ENCODE measurements at places on chromosomes 1 and 21.

GRCh38 chr1:154386643-154387352 lies 18.3 kb upstream of the IL6R start:
- no peak for DNase-seq

- no peak for DNase-seq
Observed at GRCh38 chr1:87993051-87993450, 664.4 kb downstream of the LMO4 start.

- DNase-seq = no peak
Observed at GRCh38 chr1:5718831-5719632, 273.2 kb downstream of the NPHP4 start.

DNA sequence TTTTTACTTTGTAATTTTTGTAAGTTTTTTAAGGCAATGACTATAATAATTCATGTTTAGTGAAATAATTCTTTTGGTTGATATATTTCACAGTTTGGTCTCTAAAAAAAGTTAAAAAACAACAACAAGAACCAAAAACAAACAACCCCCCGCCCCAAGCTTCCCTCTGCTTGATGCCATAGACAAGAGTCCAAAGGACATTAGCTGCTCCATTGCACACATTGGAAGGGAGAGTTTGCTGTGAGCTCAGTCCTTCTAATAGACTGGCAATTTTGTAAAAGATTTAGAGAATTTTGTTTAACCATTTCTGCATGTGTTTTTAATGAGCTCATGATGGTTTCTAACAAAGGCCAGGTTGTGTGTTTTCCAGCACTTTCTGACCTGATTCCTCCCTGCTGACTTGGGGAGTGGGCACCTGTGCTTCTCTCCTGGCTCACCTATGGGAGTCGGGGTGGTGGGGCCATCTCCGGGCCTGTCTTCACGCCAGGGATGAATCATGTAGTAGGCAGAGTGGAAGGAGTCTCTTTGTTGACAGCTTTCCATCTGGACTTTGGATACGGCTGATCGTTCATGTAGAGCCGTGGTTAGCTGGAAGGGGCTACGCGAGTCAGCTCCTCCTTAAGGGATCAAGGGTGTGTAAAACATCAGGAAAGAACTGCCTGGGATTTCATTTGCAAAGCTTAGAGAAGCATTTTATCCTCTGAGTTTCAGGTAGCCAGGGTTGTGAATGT lies 14.1 kb downstream of the ZBTB18 start:
- DNase-seq = no peak

DNA sequence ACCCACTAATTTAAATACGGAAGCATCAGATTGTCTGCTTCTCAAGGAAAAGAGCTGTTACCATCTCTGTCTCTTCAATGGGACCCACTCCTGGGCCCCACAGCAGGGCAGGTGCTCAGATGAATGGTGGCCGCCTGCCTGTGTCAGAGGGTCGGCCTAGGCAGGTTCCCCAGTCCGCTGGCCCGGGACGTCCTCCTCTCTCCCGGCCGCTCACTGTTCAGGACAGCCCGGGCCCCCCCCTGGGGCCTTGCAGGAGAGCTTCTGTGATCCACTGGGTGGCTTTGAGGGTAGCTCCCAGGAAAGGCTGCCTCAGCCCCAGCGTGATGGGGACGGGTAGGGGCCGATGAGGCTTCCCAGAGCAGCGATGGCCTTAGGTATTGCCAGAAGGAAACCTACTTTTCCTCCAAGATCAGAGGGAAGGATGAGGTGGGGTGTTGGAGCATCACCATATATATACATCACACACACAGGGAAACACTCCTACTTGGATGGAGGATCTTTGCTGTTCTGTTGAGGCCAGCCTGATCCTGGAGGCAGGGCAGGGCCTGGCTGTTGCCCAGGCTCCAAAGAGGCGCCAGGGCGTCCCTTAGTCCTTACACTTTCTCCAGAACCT lies 231.3 kb downstream of the SDCCAG8 start:
- no peak for DNase-seq

DNA sequence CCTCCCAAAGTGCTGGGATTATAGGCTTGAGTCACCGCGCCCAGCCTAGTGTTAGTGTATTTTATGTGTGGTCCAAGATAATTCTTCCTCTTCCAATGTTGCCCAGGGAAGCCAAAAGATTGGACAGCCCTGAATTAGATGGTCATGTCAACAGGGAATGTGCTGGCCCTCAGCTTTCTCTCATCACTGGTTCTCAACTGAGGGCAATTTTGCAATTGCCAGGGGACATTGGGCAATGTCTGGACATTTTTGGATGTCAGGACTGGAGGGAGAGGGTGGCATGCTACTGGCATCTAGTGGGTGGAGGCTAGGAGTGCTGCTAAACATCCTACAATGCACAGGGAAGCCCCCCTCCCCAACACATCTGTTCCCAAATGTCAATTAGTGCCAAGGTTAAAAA lies 95.0 kb downstream of the LAMC2 start:
- DNase-seq = no peak

DNA sequence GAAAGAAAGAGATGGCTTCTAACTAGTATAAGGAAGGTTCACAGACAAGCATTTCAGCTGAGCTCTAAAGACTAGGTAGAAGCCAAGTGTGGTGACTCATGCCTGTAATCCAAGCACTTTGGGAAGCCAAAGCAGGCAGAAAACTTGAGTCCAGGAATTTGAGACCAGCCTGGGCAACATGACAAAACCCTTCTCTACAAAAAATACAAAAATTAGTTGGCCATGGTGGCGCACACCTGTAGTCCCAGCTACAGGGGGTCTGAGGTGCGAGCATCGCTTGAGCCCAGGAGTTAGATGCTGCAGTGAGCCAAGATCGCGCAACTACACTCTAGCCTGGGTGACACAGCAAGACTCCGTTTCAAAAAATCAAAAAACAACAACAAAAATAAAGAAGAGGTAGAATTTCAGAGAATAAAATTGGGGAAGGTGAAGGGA lies 27.8 kb downstream of the FBXO42 start:
- no peak for DNase-seq

GRCh38 chr1:15706751-15707150 lies 22.6 kb downstream of the PLEKHM2 start:
- no peak for DNase-seq

DNA sequence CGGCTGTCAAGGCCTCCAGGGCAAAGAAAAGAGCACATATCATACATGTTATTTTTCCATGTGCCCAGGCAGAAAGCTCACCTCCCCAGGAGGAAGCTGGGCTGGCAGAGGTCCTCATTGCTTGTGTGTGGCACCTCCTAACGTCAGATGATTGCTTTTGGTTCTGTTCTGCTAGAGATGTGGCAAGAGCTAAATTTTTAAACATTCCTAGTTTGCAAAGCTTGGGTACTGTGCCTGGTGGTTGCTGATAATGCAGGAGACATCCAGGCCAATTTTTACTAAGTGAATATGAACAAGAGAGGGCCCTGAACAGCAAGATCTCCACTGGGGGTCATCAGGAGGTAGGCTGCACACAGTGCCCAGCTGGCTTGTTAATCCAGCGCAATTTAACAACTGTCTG lies 93.9 kb downstream of the TBX19 start:
- DNase-seq = no peak

GRCh38 chr1:17419626-17420328 lies 19.7 kb downstream of the RCC2 start:
- DNase-seq = no peak

- DNase-seq = no peak
Observed at GRCh38 chr1:68270951-68271350, 38.6 kb upstream of the WLS start.

DNA sequence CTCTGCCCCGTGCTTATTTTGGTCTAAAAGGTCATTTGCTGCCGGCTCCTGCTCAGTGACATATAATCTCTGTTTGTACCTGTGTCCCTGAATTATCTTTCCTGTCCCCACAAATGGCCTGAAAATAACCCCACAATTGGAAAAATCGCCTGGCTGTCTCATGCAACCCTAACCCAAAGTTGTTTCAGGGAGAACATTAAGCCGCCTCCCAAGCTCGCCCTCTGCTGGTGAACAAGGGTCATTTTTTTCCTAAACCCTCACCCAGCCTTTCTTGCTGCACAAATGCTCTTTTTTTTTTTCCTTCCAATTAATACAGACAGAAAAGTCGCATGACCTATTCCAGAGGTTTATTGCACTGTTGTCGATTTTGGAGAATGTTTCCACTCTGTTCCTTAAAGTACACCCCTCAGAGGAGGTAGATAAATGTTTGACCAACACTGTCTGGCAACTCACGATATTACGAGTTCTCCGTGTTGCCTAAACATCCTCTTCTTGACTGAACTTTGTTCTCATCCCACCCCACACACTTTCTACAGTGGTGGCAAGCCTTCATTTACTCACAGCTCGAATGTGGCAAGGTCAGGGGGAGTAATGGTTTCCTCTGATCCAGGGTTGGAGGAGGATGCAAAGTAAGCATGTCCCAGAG lies 148.7 kb downstream of the ZZZ3 start:
- DNase-seq = no peak

GRCh38 chr1:68571454-68572235 lies 74.8 kb upstream of the DEPDC1 start:
- DNase-seq = no peak

DNA sequence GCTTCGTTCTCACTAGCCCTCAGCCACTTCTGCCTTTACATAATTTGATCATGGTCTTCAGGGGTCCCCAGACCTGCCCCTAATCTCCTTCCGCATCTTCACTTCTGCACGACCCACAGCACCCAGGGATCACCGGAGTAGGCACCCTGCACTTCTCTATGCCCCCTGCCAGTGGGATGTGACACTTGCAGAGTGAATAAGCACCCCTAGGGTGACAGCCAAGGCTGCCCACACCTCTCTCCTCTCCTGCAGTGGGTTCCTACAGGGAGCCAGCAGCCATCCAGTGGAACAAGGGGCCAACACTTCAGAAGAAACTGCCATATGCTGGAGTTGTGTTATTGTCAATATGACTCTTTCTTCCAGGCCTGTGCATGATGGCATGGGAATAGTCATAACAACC lies 58.0 kb upstream of the CTPS1 start:
- no peak for DNase-seq

DNA sequence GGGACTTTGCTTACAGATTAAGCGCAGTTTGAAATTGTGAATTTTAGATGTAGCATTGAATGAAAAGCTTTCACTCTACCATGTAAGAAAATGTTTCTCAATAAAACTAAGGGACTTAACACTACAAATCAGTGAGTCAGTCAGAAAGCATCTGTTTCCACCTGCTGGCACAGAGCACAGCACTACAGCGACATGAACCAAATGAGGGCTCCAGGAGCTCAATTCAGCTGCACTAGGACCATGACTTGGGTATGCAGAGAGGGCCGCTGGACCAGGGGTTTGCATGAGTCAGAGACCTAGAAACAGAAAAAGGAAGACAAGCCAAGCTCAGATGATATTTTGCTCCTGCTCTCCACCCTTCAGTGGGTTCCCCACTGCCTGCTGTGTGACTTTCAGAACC lies 5.2 kb downstream of the SUSD4 start:
- DNase-seq = no peak

- DNase-seq = no peak
Observed at GRCh38 chr1:17013491-17014320, 2.0 kb upstream of the ATP13A2 start.

GRCh38 chr1:99565606-99566289 lies 80.2 kb upstream of the PALMD start:
- no peak for DNase-seq

GRCh38 chr1:192809307-192810252 lies 741 bp downstream of the RGS2 start:
- no peak for DNase-seq

- no peak for DNase-seq
Observed at GRCh38 chr21:42973309-42973990, 912 bp upstream of the PKNOX1 start.

DNA sequence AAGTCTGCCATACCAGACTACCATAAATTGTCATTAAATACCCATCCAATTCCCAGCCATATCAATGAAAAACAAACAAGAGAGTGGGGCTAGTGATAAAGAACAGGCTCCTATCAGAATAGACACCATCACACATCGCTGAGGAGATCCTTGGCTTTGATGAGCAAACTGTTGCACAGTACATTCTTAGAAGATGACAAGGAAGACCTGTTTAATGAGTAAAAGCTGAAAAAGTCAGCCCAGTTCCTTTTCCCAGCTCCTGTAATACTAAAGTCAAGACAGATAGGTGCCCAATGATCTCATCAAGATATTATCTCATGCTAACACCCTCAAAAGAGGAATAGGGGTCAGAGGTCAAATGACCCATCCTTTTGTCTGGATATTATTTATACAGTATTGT lies 164.5 kb upstream of the COA6 start:
- DNase-seq = no peak

GRCh38 chr1:212467843-212468482 lies 35.2 kb downstream of the NENF start:
- DNase-seq = no peak

GRCh38 chr1:21262293-21263051 lies 27.8 kb downstream of the ECE1 start:
- DNase-seq = no peak

All from LNCaP clone FGC (cell line).